ENCODE measurements at places on chromosomes 16 and 17. TPM values are rescaled to one million over a fixed set of nuclear protein-coding genes. Genes with fewer than 3 reads are reported as not detected.

The ITGAX gene
- total RNA-seq, result 2.1 TPM

DNA sequence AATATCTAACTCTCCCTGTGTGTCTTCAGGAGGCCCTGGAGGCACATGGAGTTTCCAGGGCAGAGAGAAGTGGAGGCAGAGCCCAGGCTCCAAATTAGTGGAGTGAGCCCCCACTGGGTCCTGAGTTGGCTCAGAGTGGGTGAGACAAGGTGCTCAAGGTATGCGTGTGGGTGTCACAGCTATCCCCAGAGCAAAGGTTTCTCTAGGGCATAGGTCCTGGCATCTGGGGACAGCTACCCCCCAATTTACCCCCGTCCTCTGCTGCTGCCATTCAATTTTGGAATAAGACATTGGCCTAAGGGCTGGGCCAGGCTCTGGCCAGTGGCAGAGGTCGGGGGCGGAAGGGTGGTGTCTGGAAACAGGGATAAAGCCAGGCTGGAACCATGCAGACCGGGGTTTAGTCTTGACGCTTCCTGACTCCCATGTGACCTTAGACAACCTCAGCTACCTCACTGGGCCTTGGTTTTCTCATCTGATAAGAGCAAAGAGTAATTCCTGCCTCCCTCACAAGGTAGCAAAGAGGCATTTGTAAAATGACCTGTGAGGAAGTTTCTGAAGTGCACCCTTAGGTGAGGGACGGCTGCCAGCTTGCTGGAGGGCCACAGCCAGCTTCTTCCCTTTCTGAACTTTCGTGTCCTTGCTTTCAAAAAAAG, 78.2 kb upstream of the TMEM97 start:
- H3K4me3 ChIP-seq, result no peak overlapping the region
- no peak overlapping the region for H3K27ac ChIP-seq
- no peaks in the 10 kb centered on the region for H3K36me3 ChIP-seq
- DNase-seq, result no peak
- H3K27me3 ChIP-seq, result no peaks in the 10 kb centered on the region
- no peaks in the 10 kb centered on the region for H3K4me1 ChIP-seq

The NR1D1 gene
- 10.0 TPM for total RNA-seq

The ENPP7 gene
- 0.11 TPM for total RNA-seq

GRCh38 chr16:47067203-47067602, 76.5 kb downstream of the NETO2 start:
- no peaks in the 10 kb centered on the region for H3K4me1 ChIP-seq
- H3K27ac ChIP-seq, result no peak overlapping the region
- no peak for DNase-seq
- H3K36me3 ChIP-seq, result no peaks in the 10 kb centered on the region
- no peaks in the 10 kb centered on the region for H3K27me3 ChIP-seq

The MYH13 gene
- not detected for total RNA-seq

DNA sequence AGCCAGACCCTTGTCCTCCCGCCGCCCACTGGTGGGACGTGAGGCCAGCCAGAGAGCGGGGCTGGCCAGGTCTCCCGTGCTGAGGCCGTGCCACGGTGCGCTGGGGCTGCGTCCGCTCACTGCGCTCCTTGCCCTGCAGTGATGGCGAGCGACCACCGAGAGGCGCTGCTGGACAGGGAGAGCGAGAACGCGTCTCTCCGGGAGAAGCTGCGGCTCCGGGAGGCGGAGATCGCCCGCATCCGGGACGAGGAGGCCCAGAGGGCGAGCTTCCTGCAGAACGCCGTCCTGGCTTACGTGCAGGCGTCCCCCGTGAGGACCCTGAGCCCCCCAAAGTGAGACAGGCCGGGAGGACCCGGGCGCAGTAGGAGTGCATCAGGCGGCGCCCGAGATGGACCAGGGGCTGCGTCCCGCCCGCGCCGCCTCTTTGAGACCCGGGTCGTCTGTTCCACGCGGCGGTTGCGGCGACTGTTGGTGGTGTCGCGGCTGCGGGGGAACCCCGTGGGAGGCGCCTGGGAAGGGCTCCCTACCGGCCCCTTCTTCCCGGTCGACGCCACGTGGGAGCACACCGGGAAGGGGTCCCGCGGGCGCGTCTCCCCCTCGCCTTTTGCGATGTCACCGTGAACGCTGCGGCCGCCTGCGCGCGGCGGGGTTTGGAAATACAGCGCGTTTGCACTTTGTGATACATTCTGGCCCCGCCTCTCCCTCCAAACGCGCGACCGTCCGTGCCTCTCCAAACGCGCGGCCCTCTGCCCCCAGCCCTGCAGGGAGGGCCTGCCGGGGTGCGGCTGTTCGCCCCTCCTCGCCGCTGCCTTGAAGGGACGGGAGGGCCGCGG, 792 bp upstream of the RAC3 start:
- H3K4me3 ChIP-seq, result peak overlapping the region; percentile 43
- H3K27ac ChIP-seq, result peak overlapping the region; percentile 38
- no peaks in the 10 kb centered on the region for H3K36me3 ChIP-seq

DNA sequence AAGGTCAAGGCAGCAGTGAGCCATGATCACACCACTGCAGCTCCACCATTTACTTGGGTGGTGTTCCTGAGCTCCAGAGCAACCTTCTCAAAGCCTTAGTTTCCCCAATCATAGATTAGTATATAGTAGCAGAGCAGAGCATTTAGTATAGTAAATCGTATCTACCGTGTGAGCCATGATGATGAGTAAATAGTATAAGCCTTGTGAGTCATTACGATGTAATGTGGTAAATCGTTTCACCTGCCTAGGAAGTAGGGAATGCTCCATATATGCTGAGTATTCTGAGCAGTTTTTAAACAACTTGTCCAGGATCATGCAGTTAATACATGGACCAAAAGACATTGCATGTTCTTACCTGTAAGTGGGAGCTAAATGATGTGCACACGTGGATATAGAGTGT, 66.4 kb downstream of the SCNN1B start:
- H3K36me3 ChIP-seq, result no peaks in the 10 kb centered on the region
- H3K27me3 ChIP-seq, result no peaks in the 10 kb centered on the region
- no peak overlapping the region for H3K4me3 ChIP-seq
- no peaks in the 10 kb centered on the region for H3K4me1 ChIP-seq
- no peak overlapping the region for H3K27ac ChIP-seq

The MYH2 gene
- not detected for total RNA-seq

- peak overlapping the region; percentile 49 for H3K4me3 ChIP-seq
- H3K4me1 ChIP-seq, result peaks cover 24% of the 10 kb centered on the region
- H3K36me3 ChIP-seq, result no peaks in the 10 kb centered on the region
- DNase-seq, result peak; percentile 35
These were observed 178.7 kb downstream of the SEC14L1 start for GRCh38 chr17:77319211-77320043.

GRCh38 chr17:58265902-58266875, 14.5 kb downstream of the MPO start:
- H3K36me3 ChIP-seq, result no peaks in the 10 kb centered on the region
- peaks cover 13% of the 10 kb centered on the region for H3K27me3 ChIP-seq
- no peak for DNase-seq
- H3K4me1 ChIP-seq, result no peaks in the 10 kb centered on the region
- no peak overlapping the region for H3K4me3 ChIP-seq
- no peak overlapping the region for H3K27ac ChIP-seq

The CDC6 gene
- total RNA-seq, result 107 TPM

DNA sequence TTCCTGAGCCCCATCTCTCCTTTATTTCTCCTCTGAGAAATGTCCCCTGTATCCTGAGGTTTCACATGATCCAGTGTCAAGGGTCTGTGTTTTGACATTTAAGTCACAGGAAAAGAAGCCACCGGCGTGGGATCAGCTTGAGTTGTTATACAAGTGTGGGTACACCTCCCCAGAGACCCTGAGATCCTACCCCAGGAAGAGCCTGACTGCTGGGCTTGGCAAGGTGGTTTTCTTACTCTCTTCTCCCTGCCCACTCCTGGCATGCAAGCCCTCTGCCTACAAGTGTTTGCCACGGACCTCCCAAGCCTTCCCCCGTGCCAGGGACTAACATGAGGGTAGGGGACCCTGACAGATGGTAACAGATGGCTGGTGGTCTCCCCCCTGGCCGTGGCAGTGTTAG, 2.8 kb upstream of the ARHGAP27 start:
- no peak overlapping the region for H3K4me3 ChIP-seq
- no peaks in the 10 kb centered on the region for H3K27me3 ChIP-seq
- H3K27ac ChIP-seq, result no peak overlapping the region
- H3K4me1 ChIP-seq, result peaks cover 7% of the 10 kb centered on the region
- no peak for DNase-seq
- H3K36me3 ChIP-seq, result peaks cover 8% of the 10 kb centered on the region

- H3K27ac ChIP-seq, result no peak overlapping the region
These were observed 656 bp downstream of the VMO1 start for GRCh38 chr17:4785311-4786105.

DNA sequence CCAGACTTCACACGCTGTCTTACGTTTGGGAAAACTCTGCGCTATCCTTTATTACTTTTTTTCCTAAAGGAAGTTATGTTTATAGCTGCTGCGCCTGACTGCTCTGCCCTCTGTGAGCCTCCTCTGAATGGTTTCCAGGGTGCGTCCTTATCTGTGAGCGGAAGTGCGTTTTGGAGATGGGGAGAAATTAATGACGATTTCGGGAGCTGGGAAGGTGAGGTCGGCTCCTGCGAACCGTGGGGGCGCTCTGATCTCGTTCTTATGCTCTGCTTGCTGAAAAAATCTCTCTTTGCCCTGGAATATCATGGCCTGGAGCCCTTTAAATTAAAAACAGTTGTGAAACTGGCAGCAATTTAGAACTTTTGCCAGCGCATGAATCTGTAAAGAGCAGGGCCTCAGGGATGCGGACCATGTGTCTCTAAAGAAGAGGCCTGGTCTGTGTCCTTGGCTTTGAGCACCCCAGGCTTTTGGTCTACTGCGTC, 135.7 kb upstream of the ZFHX3 start:
- no peaks in the 10 kb centered on the region for H3K36me3 ChIP-seq
- H3K27ac ChIP-seq, result no peak overlapping the region
- no peaks in the 10 kb centered on the region for H3K27me3 ChIP-seq
- no peak for DNase-seq
- no peaks in the 10 kb centered on the region for H3K4me1 ChIP-seq
- H3K4me3 ChIP-seq, result no peak overlapping the region

DNA sequence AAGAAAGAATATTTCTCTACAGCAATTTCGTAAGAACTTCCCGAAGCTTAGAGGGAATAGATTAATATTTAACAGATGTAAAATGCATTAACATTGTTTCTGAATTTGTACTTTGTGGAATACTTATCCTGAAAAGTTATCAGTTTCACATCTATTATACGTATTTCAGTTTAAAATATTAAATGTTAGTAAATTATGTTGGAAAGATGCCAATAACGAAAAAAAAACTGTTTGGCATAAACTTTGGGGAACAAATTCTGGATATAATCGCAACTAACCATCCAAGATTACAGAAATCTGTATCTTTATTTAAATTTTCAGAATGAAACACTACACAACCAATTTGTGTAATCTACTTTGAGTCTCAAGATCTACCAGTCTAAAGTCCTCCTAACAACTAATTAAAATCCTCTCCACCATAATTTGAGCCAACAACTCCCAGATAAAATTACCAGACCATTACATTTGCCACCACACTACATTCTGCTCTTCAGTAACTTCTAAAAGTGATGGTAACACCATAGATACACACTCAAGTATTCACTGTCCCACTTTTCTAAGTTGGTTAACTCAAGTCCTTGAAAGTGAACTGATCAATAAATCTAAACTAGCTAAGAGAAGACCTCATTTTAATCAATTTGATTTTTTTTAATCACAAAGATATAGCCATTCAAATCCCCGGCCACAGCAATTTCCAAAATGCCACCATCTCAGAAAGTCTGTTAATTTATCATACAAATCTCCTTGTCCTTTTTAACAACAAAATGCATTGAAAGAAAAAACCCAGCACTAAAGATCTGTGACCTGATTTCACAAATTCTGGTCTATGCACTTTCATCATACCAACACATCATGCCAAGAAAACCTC, 2.0 kb downstream of the SIAH1 start:
- H3K4me1 ChIP-seq, result peaks cover 26% of the 10 kb centered on the region
- H3K36me3 ChIP-seq, result no peaks in the 10 kb centered on the region
- no peaks in the 10 kb centered on the region for H3K27me3 ChIP-seq
- DNase-seq, result no peak

GRCh38 chr16:49567950-49568349, 194.3 kb downstream of the C16orf78 start:
- H3K4me1 ChIP-seq, result no peaks in the 10 kb centered on the region
- no peak for DNase-seq
- no peak overlapping the region for H3K4me3 ChIP-seq
- no peaks in the 10 kb centered on the region for H3K27me3 ChIP-seq

DNA sequence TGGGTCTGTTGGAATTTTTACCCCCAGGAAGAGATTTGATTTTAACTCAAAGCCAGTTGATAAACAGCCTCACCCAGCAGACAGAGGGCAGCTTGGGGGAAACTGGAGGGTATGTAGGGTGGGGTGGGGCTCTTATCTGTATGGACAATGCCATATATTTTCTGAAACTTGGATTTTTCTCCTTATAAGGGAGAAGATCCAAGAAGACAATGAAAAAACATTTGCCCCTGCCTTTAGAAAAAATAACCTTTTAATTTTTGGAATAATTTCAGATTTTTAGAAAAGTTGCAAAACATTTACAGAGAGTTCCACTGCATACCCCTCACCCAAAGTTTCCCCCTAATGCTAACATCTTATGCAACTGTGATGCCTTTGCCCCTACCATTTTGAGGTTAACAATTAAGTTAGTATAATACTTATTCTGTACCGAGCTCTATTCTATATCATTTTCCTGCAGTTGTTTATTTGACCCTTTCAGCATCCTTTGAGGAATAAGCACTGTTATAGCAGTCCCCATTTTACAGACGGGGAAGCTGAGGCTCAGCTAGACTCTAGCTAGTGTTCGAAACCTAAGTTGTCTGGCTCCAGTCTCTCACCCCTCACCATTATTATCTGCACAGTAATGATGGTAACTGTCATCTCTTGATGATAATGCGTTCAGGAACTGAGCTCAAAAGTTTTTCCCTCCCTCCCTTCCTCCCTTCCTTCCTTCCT, 66.4 kb downstream of the PRKCB start:
- no peaks in the 10 kb centered on the region for H3K36me3 ChIP-seq
- DNase-seq, result no peak
- H3K27ac ChIP-seq, result peak overlapping the region; percentile 33
- no peak overlapping the region for H3K4me3 ChIP-seq

The ABCA10 gene
- total RNA-seq, result 0.46 TPM

DNA sequence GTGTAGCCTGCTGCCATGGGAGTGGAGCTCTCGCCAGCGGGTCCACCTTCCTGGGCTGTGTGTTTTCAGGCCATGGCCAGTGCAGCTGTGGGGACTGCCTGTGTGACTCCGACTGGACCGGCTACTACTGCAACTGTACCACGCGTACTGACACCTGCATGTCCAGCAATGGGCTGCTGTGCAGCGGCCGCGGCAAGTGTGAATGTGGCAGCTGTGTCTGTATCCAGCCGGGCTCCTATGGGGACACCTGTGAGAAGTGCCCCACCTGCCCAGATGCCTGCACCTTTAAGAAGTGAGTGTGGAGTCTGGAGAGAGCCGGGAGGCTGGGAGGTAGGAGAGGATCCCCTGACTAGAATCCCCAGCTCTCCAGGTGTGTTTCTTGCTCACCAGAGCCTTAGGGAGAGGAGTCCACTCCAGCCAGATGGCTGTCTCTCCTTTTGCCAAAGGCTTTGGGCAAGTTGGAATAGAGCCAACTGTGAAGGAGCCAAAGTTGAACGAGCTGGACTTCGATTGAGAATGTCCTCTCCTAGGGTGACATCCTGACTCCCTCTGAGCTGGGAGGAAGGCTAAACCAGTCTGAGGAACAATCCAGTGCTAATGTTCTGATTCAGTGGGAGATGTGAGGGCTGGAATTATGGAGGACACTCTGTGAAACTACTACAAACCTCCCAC, 24.4 kb upstream of the EFCAB13 start:
- no peak for DNase-seq
- H3K4me3 ChIP-seq, result no peak overlapping the region

The PDE6G gene
- 2.2 TPM for total RNA-seq
